ENCODE measurements at places on chromosomes 7 and 10.

- DNase-seq, result no peak
These were observed 608.8 kb downstream of the PARD3 start for GRCh38 chr10:34206078-34206934.

DNA sequence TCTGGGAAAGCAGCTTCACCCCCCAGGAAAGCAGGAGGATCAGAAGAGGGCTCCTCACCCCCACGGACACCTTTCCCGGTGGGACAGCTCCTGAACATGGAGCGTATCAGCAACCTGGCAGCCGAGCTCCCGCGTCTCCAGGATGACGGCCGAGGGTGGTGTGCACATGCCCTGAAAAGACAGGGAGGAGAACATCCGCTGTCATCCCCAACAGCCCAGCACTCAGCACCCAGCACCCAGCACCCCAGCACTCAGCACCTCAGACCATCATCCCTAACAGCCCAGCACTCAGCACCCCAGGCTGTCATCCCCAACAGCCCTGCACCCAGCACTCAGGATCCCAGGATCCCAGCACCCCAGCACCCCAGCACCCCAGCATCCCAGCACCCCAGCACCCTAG is 3.9 kb upstream of the CFAP46 start:
- no peak for DNase-seq

GRCh38 chr7:44100458-44101302 is 3.5 kb upstream of the AEBP1 start:
- DNase-seq, result peak; percentile 66

DNA sequence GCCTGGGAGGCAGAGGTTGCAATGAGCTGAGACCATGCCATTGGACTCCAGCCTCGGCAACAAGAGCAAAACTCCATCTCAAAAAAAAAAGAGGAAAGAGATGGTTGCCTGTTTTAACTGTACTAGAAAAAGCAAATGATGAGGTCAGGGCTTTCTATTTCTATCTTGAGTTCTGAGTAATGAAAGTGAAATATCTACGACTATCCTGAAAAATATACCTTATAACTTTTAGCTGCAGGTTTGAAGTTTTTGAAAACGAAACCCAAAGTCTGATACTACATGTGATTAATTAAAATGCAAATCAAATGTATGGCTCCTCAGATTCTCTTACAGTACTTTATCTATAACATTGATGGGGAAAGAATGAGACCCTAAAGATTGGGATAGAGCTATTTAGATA is 636.2 kb upstream of the LRRN3 start:
- no peak for DNase-seq

GRCh38 chr10:112465299-112465883 is 18.4 kb downstream of the VTI1A start:
- DNase-seq, result no peak

DNA sequence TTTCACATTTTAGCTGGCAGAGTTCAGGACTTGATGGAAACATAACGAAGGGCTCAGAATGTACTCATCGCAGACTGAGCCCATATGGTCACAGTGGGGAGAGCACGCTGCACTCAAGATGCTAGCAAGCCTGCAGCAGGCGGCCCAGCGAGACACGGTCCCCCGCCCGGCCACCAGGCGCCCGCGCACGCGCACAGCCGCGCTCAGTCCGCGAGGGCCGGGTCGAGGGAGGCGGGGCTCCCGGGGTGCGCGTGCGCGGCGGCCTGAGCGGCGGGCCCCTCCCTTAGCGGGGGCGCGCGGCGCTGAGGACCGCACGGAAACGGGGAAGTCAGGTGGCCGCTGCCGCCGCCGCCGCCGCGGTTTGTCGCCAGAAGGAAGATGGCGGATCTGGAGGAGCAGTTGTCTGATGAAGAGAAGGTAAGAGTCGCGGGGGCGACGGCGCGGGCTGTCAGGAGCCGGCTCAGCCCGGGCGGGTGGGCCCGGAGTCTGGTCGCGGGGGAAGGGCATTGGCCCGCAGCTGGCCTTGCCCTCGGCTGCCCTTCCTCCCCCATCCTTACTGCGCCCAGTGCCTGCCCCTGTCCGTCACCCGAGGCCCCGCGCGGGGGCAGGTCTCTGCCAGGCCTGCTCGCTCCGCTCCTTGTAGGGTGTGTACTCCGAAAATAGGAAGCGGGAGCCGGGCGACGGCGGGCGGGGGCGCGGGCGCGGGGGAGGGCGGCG is at the start of gene CAPZA2:
TSS of gene CAPZA2 (plus strand) at position 354 of the 717 bp plus-strand sequence. CDS start at position 379, 25 bp downstream.
- DNase-seq, result peak; percentile 95

DNA sequence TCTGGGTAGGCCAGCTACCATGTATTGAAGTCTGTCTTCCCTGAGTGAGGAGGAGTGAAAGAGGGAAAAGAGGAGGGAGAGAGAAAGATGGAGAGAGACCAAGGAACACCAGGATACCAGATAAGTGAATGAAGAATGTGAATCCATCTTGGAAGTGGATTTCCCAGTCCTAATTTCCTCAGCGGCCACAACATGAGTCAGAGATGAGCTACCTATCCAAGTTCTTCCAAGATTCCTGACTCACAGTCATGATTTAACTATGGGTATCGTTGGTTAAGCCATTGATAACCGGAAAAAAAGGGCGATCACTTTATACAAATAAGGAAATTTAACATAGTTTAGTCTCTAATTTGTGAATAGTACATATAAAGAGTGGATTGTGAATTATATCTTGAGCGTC is 561.8 kb downstream of the ATRNL1 start:
- no peak for DNase-seq

DNA sequence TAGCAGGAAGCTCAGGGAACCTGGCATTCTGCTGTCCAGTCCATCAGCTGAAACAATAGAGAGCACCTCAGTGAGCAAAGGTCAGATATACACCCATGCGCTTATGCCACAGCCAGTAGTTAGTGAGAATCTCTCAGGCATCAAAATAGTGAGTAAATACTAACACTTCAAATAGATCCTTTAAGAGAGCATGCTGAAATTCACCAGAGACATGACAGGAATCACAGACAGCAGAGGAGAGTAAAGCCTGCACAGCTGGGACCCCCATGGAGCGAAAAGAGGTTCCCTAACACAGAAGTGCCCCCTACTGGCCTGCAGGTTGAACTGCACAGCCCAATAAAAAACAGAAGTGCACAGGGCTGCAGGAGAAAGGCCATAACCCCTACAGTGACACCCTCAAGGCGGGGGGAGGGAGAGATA is 57.6 kb upstream of the ANTXRL start:
- DNase-seq, result no peak

DNA sequence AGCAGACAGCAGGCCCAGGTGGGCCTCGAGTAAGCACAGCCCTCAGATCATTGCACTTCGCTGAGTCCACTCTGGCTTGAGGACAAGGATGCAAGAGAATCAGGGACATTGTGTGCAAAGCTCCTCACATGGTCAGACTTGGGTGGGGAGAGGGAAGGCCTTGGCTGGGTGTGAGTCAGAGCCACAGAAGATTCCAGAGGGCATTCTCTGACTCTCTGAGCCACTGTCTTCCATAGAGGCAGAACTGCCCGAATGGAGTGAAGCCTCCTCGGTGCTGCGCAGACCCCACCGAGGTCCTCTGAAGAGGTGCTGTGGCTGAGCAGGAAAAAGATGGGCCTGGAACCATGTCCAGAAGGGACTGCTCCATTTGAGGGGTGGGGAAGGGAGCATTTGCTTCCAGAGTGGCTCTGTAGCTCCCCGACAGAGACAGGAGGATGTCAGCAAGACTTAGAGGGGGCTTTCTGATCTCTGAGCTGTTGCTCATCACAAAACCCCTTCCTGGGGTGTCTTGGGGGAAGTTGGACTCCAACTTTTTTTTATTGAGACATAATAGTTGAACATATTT is 120.8 kb downstream of the PTPN20 start:
- DNase-seq, result no peak

DNA sequence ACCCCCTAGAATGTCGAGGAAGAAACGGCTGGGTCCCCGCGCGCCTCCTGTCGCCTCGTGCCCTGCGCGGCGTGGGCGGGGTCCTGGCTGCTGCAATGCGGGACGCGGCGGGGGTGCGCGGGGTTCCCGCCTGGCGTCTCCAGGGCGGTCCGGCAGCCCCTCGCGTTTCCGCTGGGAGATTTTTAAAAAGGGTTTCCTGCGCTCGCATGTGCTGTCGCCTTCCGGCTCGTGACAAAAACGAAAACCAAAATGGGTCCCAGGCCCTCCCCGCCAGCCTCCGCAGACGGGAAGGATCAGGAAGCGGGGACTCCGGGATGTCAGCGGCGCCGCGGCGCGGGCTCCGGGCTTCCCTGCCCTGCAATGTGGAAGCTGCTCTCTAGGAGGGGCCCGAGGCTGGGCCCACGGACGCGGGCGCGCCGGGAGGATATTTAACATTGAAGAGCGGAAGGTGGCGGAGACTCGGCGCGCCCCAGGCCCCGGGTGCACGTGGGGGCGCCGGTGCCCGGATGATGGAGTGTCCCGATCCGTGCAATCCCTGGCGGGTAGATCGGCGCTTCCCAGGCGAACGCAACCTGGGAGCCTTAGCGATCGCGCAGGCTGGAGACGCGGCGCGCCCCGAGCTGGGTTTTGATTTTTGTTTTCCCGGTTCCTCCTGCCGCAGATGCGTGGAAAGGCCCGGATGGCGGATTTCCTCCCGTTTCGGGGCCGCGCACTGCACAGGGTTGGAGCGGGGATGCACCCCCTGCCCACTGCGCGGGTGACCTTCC is 1.0 kb downstream of the PFKP start:
- peak; percentile 68 for DNase-seq

GRCh38 chr7:32618470-32618869 is 123.2 kb downstream of the AVL9 start:
- DNase-seq, result no peak

- no peak for DNase-seq
These were observed 25.5 kb downstream of the PDSS1 start for GRCh38 chr10:26723016-26723415.
